ENCODE measurements at places on chromosomes 1 and 21. TPM values are rescaled to one million over a fixed set of nuclear protein-coding genes. Genes with fewer than 3 reads are reported as not detected.

DNA sequence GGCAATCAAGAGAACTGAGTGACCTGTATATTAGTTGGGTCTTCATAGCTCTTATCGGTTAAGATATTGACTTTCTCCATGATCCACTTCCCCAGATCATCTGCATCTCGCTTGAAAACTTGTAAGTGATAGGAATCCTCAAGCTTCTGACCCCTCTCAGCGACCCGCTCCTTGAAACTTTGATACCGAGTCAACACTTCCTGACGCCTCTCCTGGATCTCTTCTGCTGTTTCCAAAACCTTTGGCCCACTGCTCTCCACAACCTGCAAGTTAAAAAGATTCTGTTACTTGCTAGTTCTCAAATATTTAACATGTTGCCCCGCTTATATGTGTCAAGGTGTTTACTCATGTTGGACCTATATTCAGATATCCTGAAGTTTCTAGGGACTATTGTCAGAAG, 1.4 kb downstream of the SPTA1 start:
- DNase-seq: no peak

- no peak for DNase-seq
Measured at GRCh38 chr1:218556016-218556415, 210.9 kb downstream of the TGFB2 start.

- DNase-seq: no peak
Measured at GRCh38 chr1:219067350-219067712, 106.3 kb upstream of the LYPLAL1 start.

- DNase-seq: no peak
Measured at GRCh38 chr1:154778275-154778674, 91.8 kb downstream of the KCNN3 start.

DNA sequence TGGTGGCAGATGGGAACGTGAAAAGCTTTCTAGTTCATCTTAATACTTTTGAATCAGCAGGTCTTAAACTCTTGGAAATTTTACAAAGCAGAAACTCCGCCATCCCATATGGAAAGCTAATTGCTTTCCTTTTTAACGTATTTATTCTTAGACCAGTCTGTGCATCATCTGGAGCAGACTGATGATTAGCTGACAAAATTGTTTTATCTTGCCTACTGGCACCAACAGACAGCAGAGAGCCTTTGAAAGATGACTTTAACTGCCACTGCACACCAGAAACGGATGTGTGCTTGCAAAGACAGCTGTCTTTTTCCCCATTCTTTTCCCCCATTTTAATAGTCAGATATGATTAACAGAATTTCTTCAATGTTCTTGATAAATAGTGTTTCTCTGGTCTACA, 97.0 kb downstream of the PLD5 start:
- no peak for DNase-seq

DNA sequence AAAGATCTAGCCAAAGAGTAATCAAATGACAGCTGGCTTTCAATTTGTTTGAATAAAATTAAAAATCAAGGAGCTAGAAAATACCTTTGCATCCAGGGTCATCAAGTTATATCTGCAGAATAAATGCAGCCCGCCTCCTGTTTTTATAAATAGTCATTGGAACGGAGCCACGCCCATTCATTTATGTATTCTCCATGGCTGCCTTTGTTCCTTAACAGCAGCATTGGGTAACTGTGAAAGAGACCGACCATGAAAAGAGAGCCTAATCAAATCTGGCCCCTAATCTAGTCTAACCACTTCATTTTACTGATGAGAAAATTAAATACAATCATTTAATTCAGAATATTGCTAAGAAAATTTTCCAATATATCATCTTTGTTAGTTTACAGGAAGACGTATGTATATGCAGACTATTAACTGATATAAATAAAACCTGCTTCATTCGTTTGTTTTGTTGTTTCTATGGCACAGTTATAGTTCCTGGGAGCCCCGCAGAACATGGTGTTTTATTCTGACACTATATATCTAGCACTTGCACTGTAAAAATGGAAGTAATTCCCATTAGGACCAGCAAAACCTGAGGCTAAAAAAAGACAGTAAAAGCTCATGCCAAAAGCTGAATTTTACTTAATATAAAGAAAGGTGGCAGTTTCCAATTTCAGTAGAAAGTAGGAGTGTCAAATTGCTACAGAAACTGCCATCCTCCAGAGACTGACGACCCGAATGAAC, 111.8 kb upstream of the PALMD start:
- DNase-seq: no peak

The SPRR4 gene
- not detected for total RNA-seq
